Activated CD8-positive, alpha-beta T cell treated with anti-CD3 and anti-CD28 coated beads for 36 hours (primary cell): ENCODE measurements at places on chromosomes 13 and 19. TPM values are rescaled to one million over a fixed set of nuclear protein-coding genes. Genes with fewer than 3 reads are reported as not detected.

GRCh38 chr19:4660181-4660791, 9.9 kb downstream of the MYDGF start:
- DNase-seq = peak; percentile 35
- H3K4me1 ChIP-seq = peaks cover 2% of the 10 kb centered on the region
- no peak overlapping the region for H3K27ac ChIP-seq
- peaks cover 19% of the 10 kb centered on the region for H3K36me3 ChIP-seq
- no peak overlapping the region for H3K4me3 ChIP-seq

ZNF439 gene
- 8.7 TPM for total RNA-seq

- no peak overlapping the region for H3K27ac ChIP-seq
- no peak overlapping the region for H3K4me3 ChIP-seq
These were observed 191.0 kb downstream of the SHISA2 start for GRCh38 chr13:25860862-25861261.

UQCRFS1 gene
- 48.5 TPM for total RNA-seq

- H3K27ac ChIP-seq = no peak overlapping the region
- H3K27me3 ChIP-seq = no peaks in the 10 kb centered on the region
- no peak overlapping the region for H3K4me3 ChIP-seq
- H3K36me3 ChIP-seq = no peaks in the 10 kb centered on the region
- H3K4me1 ChIP-seq = peaks cover 30% of the 10 kb centered on the region
These were observed 32.2 kb upstream of the DOCK9 start for GRCh38 chr13:99009987-99010551.

GRCh38 chr19:9986787-9987281, 23.5 kb downstream of the COL5A3 start:
- H3K4me1 ChIP-seq = no peaks in the 10 kb centered on the region
- H3K36me3 ChIP-seq = no peaks in the 10 kb centered on the region

- H3K27ac ChIP-seq = no peak overlapping the region
- no peak overlapping the region for H3K4me3 ChIP-seq
- no peaks in the 10 kb centered on the region for H3K36me3 ChIP-seq
- DNase-seq = no peak
These were observed 327.0 kb upstream of the SLITRK5 start for GRCh38 chr13:87344176-87344575.

- no peak for DNase-seq
- H3K27ac ChIP-seq = no peak overlapping the region
- no peaks in the 10 kb centered on the region for H3K27me3 ChIP-seq
- no peaks in the 10 kb centered on the region for H3K4me1 ChIP-seq
- H3K36me3 ChIP-seq = peaks cover 93% of the 10 kb centered on the region
- no peak overlapping the region for H3K4me3 ChIP-seq
These were observed 20.7 kb downstream of the ZNF14 start for GRCh38 chr19:19711934-19712828.

DNA sequence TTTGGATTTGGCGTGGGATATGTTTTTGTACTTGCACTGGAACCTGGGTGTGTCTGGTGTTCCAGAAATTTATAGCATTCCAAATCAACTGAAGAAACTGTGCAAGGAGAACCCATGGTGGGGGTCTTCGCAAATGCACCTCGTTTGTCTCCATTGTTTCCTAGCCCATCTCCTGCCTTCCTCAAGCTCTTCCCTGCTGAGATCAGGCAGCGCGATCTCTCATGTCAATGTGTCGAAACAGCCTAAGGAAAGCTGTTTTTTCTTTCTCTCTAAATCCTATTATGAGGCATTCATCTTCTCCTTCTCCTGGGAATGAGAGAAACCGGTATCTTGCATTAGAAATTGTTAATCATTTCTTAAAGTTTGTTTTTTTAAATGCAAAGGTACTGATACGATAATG, 131.0 kb downstream of the KLF5 start:
- H3K4me1 ChIP-seq = peaks cover 3% of the 10 kb centered on the region
- H3K4me3 ChIP-seq = no peak overlapping the region
- no peak for DNase-seq

DNA sequence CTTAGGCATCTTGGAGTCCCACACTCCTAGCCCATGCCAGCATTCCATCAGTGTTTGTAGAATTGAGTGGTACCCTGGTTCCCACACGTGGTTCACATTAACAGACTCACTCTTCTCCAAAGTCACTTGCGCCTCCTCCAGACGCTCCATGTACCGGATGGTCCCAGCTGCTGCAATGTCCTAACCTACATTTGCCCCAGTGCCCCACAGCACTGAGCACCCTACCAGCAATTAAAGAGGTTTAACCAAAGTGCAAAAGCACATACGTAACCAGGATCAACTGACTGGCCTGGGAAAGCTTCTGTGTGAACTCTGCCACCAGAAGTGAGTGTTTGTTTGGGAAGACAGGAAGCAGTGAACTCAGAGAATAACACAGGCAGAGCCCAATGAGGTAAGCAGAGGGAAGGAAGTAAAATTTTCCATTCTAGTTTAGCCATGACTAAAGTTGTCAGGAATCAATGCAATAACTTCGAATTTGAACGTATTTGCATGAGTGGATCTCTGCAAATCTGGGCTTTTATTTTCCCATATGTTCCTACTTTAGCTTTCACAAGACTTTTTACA, 7.3 kb upstream of the MEDAG start:
- H3K27me3 ChIP-seq = peaks cover 31% of the 10 kb centered on the region
- H3K4me1 ChIP-seq = peaks cover 10% of the 10 kb centered on the region

GRCh38 chr13:79581870-79582315, 100.9 kb downstream of the NDFIP2 start:
- H3K4me1 ChIP-seq = no peaks in the 10 kb centered on the region
- H3K4me3 ChIP-seq = no peak overlapping the region
- DNase-seq = no peak
- no peaks in the 10 kb centered on the region for H3K27me3 ChIP-seq
- H3K36me3 ChIP-seq = peaks cover 1% of the 10 kb centered on the region
- no peak overlapping the region for H3K27ac ChIP-seq

DNA sequence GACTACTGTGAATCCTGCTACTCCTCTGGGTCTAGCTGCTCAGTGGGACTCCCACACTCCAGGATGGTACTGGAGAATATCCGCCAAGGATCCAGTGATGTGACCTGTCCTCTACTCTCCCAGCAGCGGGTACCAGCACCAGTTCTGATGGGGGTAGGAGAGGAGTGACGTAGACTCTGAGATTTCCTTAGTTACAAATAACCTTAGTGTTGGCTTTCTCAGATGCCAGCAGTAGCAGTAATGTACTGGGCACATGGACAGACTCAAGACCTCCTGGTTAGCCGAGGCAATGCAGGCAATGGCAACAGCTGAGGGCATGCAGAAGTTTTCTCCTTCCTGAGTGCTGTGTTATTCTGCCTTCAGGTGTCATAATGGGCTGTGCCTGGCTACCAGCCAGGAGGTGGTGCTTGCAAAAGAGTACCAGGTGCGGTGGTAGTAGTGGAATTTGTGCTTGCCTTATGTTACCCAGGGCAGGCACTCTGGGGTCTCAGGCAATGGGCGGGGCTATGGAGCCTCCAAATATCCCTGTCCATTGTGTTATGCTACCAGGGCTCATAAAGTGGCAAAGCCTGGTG, 105.3 kb upstream of the KLF5 start:
- peaks cover 34% of the 10 kb centered on the region for H3K36me3 ChIP-seq
- H3K27me3 ChIP-seq = no peaks in the 10 kb centered on the region

- H3K4me3 ChIP-seq = peak overlapping the region; percentile 79
- H3K27me3 ChIP-seq = peaks cover 2% of the 10 kb centered on the region
- H3K4me1 ChIP-seq = peaks cover 23% of the 10 kb centered on the region
- peaks cover 3% of the 10 kb centered on the region for H3K36me3 ChIP-seq
These were observed 3.1 kb downstream of the KISS1R start for GRCh38 chr19:920051-920864.

GRCh38 chr13:104461049-104461448, 1394.8 kb upstream of the SLC10A2 start:
- H3K27me3 ChIP-seq = no peaks in the 10 kb centered on the region
- H3K27ac ChIP-seq = no peak overlapping the region
- H3K36me3 ChIP-seq = no peaks in the 10 kb centered on the region
- no peak for DNase-seq
- no peaks in the 10 kb centered on the region for H3K4me1 ChIP-seq
- no peak overlapping the region for H3K4me3 ChIP-seq

GRCh38 chr13:109672545-109672944, 113.8 kb downstream of the IRS2 start:
- no peak for DNase-seq
- no peaks in the 10 kb centered on the region for H3K36me3 ChIP-seq
- H3K27ac ChIP-seq = no peak overlapping the region
- H3K27me3 ChIP-seq = no peaks in the 10 kb centered on the region
- no peak overlapping the region for H3K4me3 ChIP-seq

NCCRP1 gene
- not detected for total RNA-seq

DNA sequence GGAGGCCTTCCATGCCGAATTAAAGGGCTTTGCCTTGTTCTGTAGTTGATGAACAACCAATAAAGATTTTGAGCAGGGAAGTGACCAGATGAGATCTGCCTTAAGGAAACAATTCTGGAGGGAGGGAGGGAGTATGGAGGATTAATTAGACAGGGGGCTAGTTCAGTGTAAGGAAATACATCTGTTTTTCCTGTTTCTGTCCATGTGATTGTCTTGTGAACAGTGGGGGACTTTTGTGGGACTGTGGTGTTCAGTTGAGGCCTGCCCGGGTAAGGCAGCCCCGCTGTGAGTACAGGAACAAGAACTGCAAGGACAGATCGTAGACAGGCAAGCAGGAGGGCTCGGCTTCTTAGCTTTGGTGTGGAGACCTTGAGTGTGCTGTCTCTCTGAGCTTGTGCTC, 59.0 kb downstream of the DGKH start:
- H3K27ac ChIP-seq = no peak overlapping the region
- H3K27me3 ChIP-seq = no peaks in the 10 kb centered on the region
- H3K4me1 ChIP-seq = peaks cover 10% of the 10 kb centered on the region
- no peak overlapping the region for H3K4me3 ChIP-seq
- peaks cover 1% of the 10 kb centered on the region for H3K36me3 ChIP-seq

- peaks cover 64% of the 10 kb centered on the region for H3K27me3 ChIP-seq
- no peak overlapping the region for H3K4me3 ChIP-seq
- H3K36me3 ChIP-seq = peaks cover 3% of the 10 kb centered on the region
- peak; percentile 46 for DNase-seq
- peaks cover 17% of the 10 kb centered on the region for H3K4me1 ChIP-seq
These were observed 1.7 kb downstream of the PCDH8 start for GRCh38 chr13:52846567-52847321.

DNA sequence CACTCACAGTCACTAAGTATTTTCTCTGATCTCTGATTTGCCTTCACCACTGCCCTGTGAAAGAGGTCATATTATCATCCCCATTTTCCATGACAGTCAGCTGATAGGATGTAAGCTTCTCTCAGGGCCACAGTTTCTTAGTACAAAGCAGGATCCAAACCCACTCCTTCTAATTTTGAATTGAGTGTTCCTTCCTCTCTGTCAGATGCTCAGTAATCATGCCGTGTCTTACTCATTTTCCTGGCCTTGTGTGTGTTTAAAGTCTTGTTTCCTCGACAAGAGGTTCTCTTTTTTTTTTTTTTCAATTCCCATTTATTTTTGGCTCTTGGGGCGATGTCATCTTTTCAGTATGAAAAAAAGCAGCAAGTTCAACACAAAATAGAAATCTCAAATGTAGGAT, 72.3 kb downstream of the NAA16 start:
- H3K4me3 ChIP-seq = no peak overlapping the region
- no peak overlapping the region for H3K27ac ChIP-seq

- H3K27ac ChIP-seq = no peak overlapping the region
- no peaks in the 10 kb centered on the region for H3K27me3 ChIP-seq
- no peaks in the 10 kb centered on the region for H3K36me3 ChIP-seq
- DNase-seq = no peak
- H3K4me3 ChIP-seq = no peak overlapping the region
- H3K4me1 ChIP-seq = peaks cover 5% of the 10 kb centered on the region
These were observed 358.3 kb downstream of the KLF5 start for GRCh38 chr13:73417012-73417615.

DNA sequence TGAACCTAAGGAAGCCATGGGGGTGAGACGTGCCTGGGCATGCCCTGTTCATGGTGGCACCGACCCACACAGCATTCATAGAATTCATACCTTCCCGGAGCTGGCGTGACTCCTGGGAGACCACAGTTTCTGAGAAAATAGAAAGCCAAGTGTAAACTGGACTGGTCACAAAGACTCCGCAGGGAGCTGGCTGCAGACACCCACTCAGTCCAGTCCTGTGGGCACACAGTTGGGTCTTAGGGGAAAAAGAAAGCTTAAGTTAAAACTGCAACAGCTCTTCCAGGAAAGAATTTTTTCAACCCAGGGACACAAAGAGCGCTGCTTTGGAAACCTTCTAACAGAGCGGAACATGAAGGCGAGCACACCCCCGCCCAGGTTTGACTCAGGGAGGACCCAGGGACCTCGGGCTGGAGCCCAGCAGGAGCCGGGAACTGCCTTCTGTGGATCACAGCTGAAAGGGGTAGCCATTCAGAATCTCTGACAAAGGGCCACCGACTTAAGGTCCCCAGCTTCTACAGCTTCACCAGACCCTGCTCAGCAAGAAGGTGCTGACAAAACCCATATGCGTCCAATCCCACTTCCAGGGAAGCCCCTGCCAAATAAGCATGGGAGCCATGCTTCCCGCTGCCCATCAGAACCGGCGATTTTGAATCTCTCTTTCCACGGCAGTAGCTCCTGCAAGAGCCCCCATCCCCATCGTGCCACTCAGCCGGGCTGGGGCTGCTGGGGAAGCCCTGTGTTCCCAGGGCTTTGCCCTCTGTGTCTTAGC, 183.7 kb downstream of the COL4A1 start:
- H3K4me1 ChIP-seq = no peaks in the 10 kb centered on the region
- DNase-seq = no peak
- H3K27ac ChIP-seq = no peak overlapping the region
- no peaks in the 10 kb centered on the region for H3K36me3 ChIP-seq
- peaks cover 23% of the 10 kb centered on the region for H3K27me3 ChIP-seq

EVI5L gene
- total RNA-seq = 3.9 TPM

DNA sequence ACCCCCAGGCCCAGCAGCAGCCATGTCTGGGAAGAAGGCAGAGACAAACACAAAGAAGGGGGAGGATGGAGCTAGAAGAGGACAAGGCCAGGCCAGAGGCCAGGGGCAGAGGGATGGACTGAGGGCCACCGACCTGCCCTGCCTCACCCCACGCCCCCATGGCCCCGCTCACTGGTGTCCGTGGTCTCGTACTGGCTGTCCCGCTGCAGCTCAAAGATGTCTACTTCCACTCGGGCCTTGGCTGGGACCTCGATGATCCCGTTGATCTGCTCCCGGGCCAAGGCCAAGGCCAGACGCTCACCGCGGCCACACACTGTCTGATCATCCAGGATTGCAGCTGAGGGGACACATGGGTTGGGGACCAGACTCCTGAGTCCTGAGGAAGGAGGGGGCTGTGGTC, 5.0 kb downstream of the GRIK5 start:
- no peak overlapping the region for H3K27ac ChIP-seq
- DNase-seq = no peak
- H3K4me3 ChIP-seq = no peak overlapping the region
- H3K4me1 ChIP-seq = no peaks in the 10 kb centered on the region

DNA sequence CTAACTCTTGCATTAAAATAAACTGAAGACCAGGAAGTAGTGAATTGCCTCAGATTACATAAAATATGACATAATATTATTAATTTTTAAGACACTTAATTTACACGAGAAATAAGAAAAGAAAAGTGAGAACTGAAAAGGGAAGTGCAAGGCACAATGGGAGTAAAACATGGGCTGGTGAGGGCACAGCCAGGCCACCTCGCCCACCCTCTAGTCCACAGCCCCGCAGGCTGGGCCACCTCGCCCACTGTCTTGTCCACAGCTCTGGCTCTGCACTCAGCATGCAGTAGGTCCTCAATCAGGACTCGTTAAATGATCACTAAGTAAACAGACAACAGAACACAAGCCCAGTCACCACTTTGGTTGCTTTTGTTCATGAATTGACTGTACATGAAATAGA, 67.8 kb upstream of the ARHGEF7 start:
- H3K36me3 ChIP-seq = no peaks in the 10 kb centered on the region
- peaks cover 5% of the 10 kb centered on the region for H3K4me1 ChIP-seq
- no peak overlapping the region for H3K4me3 ChIP-seq
- H3K27me3 ChIP-seq = peaks cover 4% of the 10 kb centered on the region

CABP5 gene
- total RNA-seq = not detected

CD37 gene
- total RNA-seq = 131 TPM
